ENCODE measurements at places on chromosomes 16 and 17. TPM values are rescaled to one million over a fixed set of nuclear protein-coding genes. Genes with fewer than 3 reads are reported as not detected.
A peak's percentile ranks its signal among the peaks of the same experiment; 100 is the strongest.

GRCh38 chr17:78313735-78314648 is 45.9 kb downstream of the SOCS3 start:
- DNase-seq = peak; percentile 94

GRCh38 chr17:9028988-9029570 is 7.8 kb downstream of the NTN1 start:
- DNase-seq = no peak

- no peak for DNase-seq
These were observed 219.9 kb upstream of the NLRP1 start for GRCh38 chr17:5804251-5804650.

GRCh38 chr16:2821487-2822157 is 4.6 kb downstream of the PRSS21 start:
- no peak for DNase-seq

DNA sequence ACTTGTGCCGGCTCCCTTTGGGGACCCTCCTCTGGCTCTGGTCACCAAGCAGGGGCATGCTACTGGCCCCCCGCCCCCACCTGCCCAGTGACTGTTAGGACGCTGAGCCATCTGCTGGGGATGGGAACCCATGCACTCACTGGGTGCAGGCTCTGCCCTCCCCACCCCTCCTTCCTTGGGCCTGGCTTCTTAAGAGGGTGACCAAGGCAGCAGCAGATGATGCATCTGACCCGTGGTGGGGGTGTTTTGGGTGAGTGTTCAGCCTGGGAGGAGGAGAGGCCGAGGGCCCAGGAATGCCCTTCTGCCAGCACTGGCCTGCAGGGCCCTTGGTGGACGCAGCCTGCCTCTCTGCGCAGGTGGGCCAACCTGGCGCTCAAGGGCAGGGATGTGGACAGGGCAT is 19.2 kb upstream of the MTSS2 start:
- no peak for DNase-seq

DNA sequence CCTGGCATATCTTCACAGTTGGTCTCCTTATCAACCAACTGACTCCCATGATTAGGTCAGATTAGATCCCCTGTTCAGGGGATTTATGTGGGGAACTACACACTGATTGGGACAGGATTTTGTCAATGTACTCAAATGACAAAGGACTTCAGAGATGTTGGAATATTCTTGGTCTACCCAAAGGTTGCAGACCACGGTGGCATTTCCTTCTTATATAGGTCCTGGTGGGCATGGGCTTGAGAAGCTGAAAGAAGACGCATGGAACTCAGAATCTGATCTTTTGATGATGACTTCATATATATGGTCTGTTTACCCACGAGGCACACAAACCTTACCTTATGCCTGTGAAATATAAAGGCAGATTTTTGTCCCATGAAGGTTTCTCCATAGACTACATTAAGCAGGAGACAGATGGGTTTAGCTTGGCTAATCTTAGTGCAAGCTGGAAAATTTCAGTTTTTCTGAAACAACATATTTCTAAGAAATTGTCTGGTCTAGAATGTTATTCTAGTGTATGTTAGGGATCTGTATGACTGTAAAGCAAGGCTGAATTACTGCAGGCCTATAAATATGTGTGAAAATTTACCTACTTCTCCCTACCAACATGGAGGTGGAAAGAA is 33.5 kb downstream of the HLF start:
- DNase-seq = no peak

GRCh38 chr16:54174750-54175149 is 111.8 kb downstream of the IRX3 start:
- no peak for DNase-seq

DNA sequence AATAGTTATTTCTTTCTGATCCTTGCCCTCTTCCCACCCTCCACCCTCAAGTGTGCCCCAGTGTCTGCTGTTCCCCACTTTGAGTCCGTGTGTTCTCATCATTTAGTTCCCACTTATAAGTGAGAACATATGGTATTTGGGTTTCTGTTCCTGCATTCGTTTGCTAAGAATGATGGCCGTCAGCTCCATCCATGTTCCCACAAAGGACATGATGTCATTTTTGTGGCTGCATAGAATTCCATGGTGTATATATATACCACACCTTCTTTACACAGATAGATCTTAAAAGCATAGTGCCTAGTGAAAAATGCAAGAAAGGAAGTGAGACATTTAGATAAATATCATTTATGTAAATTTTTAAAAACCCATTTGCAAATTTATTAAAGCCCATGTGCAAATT is 33.1 kb downstream of the HS3ST2 start:
- no peak for DNase-seq

- DNase-seq = no peak
These were observed 25.8 kb downstream of the CAPNS2 start for GRCh38 chr16:55592306-55592705.

- DNase-seq = no peak
These were observed 27.4 kb downstream of the BCO1 start for GRCh38 chr16:81265658-81266451.

GRCh38 chr17:66451188-66452149 is 149.1 kb downstream of the PRKCA start:
- DNase-seq = no peak

DNA sequence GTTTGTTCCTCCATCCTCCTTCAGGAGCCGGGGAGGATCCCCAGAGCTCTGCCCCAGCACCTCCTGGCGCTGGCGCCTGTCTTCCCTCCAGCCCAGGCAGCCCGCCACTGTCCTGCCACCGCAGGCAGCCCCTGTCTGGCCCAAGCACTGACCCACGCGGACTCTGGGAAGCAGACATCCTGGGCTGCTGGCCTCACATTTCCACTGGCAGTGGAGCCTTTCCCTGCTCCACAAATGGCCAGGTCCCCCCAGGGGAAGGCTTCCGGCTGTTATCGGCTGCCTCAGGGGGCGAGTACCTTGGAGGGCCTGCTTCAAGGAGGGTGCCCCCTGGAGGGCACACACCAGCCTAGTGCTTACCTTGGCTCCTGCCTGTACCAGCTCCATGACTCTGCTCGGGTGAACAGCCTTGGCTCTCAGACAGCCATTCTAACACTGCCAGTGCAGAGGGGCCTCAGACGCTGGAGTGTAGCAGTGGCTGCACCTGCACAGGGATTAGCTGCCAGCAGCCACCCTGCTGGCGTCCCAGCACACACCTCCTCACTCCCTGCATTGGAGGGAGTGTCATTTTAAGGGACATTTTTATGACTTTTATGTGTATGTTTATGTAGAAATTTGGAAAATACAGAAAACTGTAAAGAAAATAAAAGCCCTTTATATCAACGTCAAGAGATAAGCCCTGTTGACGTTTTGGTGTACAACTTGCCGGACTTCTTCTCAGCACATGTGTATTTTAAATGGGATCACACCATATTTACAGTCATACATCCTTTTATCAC is 21.0 kb downstream of the ACE start:
- DNase-seq = no peak

DNA sequence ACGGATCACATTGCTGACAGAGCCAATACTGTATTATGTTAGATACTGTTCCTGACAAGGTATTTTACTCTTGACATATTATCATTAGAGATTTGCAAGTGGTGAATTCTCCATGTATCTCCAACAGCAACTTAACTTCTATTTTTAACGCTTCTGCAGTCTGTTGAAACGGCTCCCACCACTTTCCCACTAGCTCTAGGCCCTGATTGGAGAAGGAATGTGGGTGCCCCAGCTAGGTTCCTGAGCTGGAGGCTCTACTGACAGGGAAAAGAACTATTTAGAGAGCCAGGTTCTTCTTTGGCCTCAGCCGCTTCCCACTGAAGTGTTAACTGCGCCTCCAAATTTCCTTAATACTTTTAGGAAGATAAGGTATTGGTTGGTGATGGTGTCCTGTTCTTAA is 191.8 kb downstream of the RBFOX1 start:
- DNase-seq = no peak

- no peak for DNase-seq
These were observed 2.3 kb downstream of the KRTAP1-5 start for GRCh38 chr17:41024697-41025096.

DNA sequence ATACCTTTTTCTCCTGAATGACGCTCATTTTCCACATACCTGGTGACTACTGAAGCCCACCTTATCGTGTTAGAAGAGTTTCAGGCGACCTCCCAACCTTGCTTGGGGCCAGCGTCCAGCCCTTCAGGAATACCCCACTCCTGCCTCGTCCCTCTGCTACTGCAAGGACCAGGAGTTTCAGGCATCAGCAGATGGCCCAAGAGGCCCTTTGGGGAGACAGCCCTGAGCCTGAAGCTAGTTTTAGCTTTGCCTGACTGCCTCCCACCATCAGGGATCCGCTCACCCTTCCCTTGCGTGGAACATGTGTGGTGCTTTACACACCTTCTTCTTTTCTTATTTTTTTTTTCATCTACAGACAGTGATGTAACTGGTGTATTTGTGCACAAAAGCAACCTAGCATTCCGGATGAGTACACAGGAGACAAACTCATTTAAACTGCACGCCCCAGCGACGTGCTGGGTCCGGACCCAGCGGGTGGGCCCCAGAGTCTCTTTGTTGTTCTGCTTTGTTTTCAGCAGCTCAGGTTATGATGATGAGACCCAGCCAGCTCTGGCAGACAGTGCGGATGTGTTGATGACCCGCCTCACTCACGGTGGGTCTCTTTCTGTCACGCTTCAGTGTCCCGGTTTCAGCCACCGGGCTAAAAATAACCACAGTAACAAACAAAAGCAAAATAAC is 242.4 kb downstream of the C16orf95 start:
- DNase-seq = no peak

- no peak for DNase-seq
These were observed 2180.1 kb downstream of the TP53TG3F start for GRCh38 chr16:35639233-35640205.

DNA sequence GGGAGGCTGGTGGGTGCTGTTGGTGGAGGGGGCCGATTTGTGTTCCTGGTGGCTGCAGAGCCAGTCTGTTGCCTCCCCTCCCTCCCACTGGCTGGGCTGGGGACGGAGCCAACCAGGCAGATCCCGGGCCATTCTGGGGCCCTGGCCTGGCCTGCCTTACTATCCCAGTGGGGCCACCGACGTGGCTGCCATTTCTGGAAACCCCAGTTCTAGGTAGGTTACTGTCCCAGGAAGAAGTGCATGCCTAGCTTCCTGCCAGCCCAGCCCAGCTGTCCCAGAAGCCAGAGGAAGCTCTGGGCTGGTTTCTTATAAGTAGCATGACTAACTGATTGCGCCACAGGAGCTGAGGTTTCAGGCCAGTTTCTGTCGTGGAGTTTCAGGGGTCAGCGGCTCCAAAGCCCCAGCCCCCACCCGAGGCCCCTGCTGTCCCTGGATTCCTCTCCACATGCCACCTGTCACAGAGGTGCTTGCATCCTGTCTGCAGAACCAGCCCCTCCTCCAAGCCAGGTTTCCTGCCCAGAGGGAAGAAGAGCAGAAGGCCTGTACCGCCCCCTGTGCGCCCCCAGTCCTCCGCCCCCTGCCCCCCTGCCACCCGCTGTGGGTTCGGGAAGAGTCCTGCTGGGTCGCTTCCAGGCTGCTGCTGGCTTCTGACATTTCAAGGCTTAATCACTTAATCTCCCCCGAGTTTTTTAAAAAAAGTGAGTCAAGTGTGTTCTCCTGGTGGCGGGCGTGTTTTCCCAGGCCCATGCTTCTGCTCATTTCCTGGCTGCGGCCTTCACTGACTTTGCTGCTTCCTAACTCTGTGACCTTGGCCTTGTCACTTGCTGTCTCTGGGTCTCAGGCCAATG is 13.2 kb downstream of the IL4R start:
- DNase-seq = peak; percentile 54

GRCh38 chr16:27572711-27573110 is 22.8 kb downstream of the KATNIP start:
- DNase-seq = no peak

- no peak for DNase-seq
These were observed 10.2 kb downstream of the FLII start for GRCh38 chr17:18248300-18248731.

DNA sequence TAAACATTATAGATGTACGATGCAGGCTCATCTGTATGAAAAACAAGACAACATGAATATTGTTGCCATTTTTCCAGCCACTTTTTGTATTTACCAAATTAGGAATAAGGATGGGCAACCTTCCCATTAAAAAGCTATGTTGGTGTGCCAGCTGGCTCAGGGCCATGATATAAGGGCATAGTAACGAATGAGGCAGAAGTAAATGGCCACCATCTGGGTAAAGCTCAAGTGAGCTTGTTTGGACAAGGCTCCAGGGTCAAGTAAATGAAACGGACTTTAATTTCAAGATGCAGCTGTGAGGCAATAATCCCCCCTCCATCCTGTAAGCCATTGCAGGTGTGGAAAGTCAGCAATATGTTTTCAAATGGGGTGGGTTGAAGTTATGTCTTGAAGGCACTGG is 930.9 kb upstream of the CDH8 start:
- DNase-seq = no peak

- no peak for DNase-seq
These were observed 19.2 kb upstream of the ABAT start for GRCh38 chr16:8655184-8655717.

- no peak for DNase-seq
These were observed 5.8 kb downstream of the PPY start for GRCh38 chr17:43936434-43936833.

DNA sequence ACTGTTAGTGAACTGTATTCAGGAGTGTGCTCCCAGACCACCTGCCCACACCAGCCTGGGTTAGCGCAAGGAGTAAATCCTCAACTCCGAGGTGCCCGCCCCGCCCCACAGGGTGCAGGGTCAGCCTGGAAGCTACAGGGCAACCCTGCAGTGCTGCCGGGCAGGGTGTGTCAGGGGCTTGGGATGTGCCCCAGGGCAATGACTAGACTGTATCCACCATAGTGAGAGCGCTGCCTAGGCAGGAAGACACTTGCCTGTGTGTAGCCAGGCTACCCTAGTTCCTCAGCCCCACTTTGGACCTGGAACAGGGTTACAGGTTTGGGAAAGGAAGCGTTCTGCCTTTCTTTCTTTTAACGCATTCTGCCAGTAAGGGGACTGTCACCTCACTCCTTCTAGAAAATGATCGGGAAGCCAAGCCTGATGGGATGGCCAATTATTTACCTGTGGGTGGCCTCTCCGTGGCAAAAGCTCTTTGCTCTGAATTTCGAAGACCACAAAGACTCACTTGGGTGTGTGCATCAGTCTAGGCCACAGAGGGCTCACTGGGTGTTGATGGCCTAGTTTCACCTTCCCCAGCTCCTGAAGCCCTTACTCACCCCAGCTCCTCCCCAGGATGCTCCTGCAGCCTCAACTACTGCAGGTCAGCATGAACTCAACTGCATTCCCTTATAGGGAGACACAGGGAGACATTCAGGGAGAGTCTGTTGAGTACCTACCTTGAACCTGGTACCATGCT is 90.9 kb downstream of the CCDC182 start:
- no peak for DNase-seq

The IL17C gene
- polyA plus RNA-seq = not detected

The ADCY9 gene
- 9.9 TPM for polyA plus RNA-seq

The TEX14 gene
- polyA plus RNA-seq = 0.92 TPM

The FA2H gene
- polyA plus RNA-seq = 6.2 TPM

The CRYM gene
- polyA plus RNA-seq = 2.9 TPM

The TMEM100 gene
- polyA plus RNA-seq = 40.4 TPM

The KRTAP2-3 gene
- polyA plus RNA-seq = not detected

The ZSCAN10 gene
- not detected for polyA plus RNA-seq

The CCL17 gene
- polyA plus RNA-seq = not detected

The AMFR gene
- 64.9 TPM for polyA plus RNA-seq

The TUBD1 gene
- polyA plus RNA-seq = 21.5 TPM

The POLG2 gene
- polyA plus RNA-seq = 51.0 TPM

The MT1A gene
- polyA plus RNA-seq = not detected

Data from left lung (tissue), 14 donors.